AML-193 (cell line): ENCODE measurements at places on chromosomes 4 and X.

GRCh38 chr4:116878280-116878679 lies 207.1 kb downstream of the TRAM1L1 start:
- DNase-seq: no peak

GRCh38 chr4:95155759-95156451 lies 392.9 kb downstream of the UNC5C start:
- peak; percentile 1 for DNase-seq

GRCh38 chrX:107226757-107227156 lies 20.3 kb downstream of the DNAAF6 start:
- DNase-seq: no peak

DNA sequence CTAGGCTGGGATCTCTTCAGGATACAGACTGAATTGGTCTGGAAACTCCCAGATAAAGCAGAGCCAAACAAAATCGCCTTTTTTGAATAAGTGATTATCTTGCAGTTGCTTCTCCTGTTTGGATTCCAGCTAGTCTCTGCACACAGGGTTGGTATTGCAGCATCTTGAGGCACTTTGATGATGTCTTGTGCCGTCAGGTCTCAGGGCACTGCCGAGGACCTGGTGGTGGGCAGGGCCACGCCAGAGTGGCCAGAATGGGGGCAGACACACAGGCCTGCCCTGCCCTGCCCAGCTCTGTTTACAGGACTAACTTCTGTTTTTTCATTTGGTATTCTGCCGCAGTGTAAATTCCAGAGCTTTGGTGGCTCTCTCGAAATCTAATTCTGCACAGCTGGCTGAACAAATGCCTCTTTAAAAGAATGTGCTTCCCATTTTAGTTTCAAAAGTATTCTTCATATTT lies 276.1 kb downstream of the NR3C2 start:
- DNase-seq: no peak

DNA sequence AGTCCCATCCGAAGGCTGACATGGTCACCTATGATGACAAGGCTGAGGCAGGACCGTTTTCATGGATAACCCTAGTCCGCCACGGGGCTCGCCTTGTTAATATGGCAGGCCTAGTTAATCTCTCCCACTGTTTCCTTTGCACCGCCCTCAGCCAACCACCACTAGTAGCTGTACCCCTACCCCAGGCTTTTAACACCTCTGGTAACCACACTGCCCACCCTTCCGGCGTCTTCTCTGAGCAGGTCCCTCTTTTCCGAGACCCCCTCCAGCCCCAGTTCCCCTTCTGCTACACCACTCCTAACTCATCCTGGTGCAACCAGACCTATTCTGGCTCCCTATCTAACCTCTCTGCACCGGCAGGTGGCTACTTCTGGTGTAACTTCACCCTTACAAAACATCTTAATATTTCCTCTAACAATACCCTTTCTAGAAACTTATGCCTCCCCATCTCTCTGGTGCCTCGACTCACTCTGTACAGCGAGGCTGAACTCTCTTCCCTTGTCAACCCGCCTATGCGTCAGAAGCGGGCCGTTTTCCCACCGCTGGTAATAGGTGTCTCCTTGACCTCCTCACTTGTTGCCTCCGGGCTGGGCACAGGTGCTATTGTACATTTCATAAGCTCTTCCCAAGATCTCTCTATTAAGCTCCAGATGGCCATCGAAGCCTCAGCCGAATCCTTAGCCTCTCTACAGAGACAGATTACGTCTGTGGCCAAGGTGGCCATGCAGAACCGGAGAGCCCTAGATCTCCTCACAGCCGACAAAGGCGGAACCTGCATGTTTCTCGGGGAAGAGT lies 964.4 kb downstream of the RPA4 start:
- DNase-seq: no peak

DNA sequence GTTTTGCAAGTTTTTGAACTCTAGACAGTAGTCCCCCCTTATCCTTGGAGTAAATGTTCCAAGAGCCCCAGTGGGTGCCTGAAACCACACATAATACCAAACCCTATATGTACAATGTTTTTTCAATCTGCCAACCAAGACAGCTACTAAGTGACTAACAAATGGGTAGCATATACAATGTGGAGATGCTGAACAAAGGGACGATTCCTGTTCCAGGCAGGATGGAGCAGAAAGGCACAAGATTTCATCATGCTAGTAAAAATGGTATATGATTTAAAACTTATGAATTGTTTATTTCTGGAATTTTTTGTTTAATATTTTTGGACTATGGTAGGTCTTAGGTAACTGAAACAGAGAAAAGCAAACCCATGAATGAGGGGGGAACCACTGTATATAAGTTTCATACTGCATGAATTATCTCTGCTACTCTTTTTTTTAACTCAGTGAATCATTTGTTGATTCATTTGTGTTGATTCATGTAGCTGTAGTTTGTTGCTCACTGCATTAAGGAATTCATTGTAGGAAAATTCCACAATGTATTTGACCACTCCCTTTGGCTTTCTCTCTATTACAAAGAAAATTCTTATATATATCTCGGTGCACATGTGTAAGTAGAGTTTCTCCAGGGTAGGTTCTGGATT lies 21.9 kb upstream of the ANXA3 start:
- no peak for DNase-seq

GRCh38 chrX:124209792-124210576 lies 122.5 kb upstream of the TEX13D start:
- no peak for DNase-seq

GRCh38 chr4:185716141-185716551 lies 95.8 kb downstream of the SORBS2 start:
- no peak for DNase-seq

DNA sequence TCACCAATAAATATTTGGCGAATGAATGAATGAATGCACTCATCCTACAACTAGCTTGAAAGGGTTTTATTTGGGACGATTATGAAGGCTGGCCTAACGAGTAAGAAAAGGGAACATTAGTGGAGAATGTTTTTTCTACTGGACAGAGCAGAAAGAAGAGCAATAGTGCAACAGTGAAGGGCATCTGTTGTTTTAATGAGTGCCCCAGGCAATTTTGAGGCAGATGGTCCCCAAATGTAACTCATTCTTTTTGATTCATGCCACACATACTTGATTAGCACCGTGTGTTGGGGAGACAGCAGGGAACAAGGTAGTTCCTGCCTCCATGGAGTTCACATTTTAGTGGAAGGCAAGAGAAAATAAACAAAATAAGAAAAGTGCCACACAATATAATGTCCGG lies 22.7 kb upstream of the INTS6L start:
- no peak for DNase-seq

GRCh38 chrX:74527350-74527749 lies 87.1 kb downstream of the RLIM start:
- DNase-seq: no peak

DNA sequence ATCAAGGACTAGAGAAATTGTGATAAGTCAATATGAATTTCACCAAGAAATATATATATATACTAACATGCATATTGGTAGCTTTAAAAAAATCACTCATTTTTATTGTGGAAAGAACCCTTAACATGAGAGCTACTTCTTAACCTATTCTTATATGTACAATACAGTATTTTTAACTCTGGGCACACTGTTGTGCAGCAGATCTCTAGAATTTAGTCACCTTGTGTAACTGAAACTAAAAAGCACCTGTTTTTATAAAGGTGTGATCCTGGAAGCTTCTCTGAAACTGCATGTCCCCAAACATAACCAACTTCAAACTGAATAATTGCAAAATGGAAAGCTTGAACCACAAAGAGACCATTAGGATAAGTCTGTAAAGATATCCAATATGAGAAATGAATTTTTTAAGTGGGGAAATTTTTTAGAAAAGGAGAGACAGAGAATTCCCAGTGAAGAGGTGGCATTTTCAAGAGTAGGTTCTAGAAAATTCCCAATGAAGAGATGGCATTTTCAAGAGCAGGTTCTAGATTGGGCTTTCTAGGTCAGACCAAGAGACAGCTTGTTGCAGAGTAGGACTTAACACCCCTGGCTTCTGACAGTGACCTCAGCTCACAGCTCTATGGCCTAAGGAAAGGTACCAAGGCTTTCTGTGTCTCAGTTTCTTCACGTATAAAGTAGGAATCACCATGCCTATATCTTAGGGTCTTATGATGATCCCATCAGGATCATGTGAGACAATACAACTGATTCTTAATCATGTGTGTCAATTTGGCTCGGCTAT lies 22.0 kb upstream of the PPARGC1A start:
- DNase-seq: no peak

- no peak for DNase-seq
Observed at GRCh38 chrX:48752498-48752897, 9.0 kb upstream of the GLOD5 start.

DNA sequence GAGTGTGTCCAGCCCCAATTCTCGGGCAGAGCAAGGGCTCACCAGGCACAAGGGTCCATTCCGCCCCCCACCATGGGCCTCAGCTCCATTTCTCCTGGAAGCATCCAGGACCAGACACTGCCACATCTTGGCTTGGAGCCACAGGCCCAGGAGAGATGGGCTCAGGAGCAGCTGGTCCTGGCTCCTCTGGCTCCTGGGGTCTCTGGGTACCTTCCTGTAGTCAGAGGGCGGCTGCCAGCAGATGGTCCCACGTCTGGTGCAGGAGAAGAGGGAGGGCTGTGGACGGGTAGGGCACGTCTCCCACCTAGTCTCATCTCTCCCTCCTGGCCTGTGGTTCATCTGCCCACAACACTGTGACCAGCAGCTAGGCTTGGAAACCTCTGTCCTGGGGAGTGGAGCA lies 8.0 kb downstream of the ATP2B3 start:
- DNase-seq: no peak

GRCh38 chrX:124240422-124240821 lies 92.0 kb upstream of the TEX13D start:
- DNase-seq: no peak

GRCh38 chr4:89829470-89830138 lies 7.4 kb downstream of the SNCA start:
- peak; percentile 91 for DNase-seq

DNA sequence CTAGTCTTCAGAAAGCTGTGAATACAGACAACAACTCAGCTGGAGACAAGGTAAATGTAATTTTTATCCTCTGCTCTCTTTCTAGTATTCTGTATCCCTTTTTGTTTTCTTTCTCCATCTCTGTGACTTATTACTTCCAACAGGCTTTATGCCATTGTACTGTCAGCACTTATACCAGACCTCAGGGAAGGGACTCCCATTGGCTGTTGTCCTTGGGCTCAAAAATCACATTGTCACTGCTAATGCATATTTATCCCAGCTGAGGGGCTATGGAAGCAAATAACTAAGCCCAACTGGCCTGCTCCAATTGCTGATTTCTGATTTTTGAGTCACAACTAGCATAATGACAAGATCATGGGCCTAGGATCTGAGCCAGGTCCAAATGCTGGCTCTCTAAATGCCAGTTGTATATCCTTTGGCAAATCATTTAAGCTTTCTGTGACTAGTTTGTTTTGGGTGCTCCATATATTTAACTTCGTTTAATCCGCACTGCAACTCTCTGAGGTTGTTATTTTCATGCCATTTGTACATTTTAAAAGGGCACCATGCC lies 395.1 kb upstream of the GNPDA2 start:
- DNase-seq: no peak

DNA sequence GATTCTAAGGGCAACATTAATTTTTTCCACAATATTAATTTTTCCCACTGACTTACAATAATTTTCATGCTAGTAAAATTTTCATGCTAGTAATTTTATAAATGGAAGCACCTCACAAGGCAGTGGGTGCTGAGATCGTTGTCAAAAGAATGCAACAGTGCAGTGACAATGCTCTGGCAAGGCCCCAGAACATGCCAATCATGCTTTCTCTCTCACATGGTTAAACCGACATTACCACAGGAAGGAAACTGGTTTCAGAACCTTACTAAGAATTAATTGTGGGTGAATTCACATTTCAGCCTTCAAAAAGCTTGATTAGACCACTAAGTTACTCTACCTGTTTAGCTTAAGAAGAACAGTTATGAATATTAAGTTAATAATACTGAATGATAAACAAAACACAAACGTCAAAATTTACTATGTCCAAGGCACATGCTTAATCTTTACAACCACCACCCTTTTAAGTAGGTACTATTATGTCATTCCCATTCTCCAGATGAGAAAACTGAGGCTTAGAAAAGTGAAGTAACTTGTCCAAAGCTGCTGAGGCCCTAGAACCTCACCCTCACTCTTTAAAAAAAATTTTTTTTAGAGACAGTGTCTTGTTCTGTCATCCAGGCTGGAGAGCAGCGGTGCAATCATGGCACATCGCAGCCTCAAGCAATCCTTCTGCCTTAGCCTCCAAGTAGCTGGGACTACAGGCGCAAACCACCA lies 10.0 kb upstream of the OPHN1 start:
- no peak for DNase-seq

DNA sequence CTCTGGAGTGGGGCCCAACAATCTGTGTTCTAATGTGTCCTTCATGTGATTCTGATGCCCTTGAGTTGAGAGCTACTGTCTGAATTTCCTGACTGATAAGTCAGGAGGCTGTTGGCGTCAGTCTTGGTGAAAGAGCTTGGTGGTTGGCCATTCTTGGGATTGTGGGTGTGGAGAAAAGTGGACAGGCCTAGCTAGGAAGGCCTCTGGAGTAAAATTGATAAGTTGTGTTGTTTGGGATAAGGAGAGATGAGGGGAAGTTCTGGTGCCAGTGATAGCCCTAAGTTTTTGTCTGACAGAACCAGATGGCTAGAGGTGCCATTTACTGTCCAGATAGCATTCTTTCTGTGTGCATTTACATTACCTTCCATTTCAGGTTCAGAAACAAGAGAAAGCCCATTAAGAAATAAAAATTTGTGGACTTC lies 11.7 kb downstream of the NSD2 start:
- no peak for DNase-seq

DNA sequence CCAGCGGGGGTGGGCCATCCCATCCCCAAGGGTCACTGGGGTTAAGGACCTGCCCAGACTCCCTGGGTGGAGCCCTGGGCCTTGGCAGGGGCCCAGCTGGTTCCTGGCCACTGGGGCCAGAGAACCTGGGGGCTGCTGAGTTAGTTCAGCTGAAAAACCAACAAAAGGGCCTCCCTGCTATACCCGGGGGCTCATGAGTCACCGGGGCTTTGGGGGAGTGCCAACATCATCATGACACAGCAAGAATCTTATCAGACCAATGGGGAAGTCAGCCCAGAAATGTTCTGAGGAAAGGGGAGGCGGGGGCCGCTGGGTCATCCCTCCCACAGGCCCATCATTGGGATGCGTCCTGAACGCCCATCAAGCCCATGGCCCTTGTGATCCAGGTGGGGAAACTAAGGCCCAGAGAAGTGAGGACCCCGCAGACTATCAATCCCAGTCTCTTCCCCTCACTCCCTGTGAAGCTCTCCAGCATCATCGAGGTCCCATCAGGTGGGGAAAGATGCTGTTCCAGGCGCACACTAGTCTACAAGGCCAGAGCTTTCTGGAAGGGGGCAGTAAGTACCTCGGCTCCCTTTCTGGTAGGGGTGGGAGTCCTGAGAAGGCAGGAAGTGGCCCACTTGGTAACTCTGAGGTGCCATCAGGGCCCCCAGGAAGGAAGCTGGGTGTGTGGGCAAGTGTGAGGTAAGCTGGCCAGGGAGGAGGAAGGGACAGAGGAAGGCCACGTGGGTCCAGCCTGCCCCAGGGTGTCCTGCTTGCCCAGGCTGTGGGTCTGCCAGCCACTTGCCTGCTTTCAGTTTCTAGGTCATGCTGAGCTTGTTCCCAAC lies 4.5 kb downstream of the G6PD start:
- DNase-seq: peak; percentile 31
